ENCODE measurements at places on chromosomes 16 and 17.

- H3K4me3 ChIP-seq: no peak overlapping the region
- peaks cover 28% of the 10 kb centered on the region for H3K4me1 ChIP-seq
- H3K36me3 ChIP-seq: no peaks in the 10 kb centered on the region
- DNase-seq: no peak
- no peaks in the 10 kb centered on the region for H3K27me3 ChIP-seq
- H3K27ac ChIP-seq: no peak overlapping the region
Observed at GRCh38 chr17:76582660-76583059, 3.0 kb downstream of the ST6GALNAC2 start.

DNA sequence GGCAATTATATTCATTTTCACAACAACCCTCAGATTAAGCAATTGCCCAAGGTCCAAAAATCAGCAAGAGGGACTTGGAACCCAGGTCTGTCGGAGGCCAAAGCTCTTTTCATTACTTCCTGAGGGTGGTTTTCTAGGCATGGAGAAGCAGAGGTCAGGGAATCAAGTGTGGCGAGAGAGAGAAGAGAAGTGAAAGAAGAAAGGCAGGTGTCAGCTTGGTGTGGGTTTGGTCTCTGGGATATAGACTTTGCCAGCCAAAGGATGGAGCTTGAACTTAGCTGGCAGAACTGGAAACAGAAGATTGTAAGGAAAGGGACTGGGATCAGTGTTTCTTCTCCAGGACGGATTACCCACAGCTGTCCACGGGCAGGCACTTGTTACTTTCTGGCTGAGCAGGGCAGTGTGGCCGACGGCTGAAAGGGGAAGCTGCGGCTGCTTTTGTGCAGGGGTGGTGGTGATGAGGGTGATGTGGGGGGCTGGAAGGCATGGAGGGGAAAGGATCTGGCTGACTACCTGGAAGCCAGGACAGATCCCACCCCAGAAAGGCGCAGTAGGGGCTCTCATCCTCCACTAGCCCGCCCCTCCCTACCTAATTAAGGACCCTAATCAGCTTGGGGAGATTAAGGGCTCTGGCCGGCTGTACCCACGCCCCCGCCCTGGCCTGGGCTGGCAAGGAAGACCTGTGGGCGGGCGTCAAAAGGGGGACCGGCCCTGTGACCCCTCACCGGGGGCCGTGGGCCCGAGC, at the start of gene GUCY2D:
Gene GUCY2D, plus strand, starts transcription at position 640 of the 745 bp plus-strand sequence. CDS start 433 bp downstream, outside the sequence.
- H3K36me3 ChIP-seq: no peaks in the 10 kb centered on the region
- H3K27me3 ChIP-seq: peaks cover 17% of the 10 kb centered on the region
- H3K27ac ChIP-seq: no peak within 1 kb of the TSS
- no peak for DNase-seq

DNA sequence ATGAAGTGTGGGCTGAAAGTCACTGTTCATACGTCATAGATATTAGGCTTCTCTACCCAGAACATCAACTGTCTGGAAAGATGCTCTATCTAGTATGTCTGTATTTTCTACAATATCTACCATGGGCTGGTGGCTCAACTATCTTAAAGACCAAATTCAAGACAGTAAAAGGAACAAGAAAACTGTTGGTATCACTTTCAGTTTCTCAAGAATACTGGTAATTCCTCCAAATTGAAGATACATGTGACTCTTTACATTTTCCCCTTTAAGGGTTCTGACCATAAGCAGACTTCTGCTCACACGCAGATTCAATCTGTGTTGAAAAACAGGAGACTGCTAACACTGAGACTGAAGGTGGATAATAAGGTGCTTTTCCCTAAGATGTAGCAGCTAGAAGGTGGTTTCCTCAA, 24.2 kb downstream of the XPO6 start:
- no peak for DNase-seq
- H3K27ac ChIP-seq: no peak overlapping the region
- H3K27me3 ChIP-seq: no peaks in the 10 kb centered on the region
- no peaks in the 10 kb centered on the region for H3K36me3 ChIP-seq
- no peak overlapping the region for H3K4me3 ChIP-seq

- no peaks in the 10 kb centered on the region for H3K4me1 ChIP-seq
- H3K27me3 ChIP-seq: no peaks in the 10 kb centered on the region
- no peak overlapping the region for H3K4me3 ChIP-seq
- peak; percentile 2 for DNase-seq
Observed at GRCh38 chr16:50300942-50301625, 34.7 kb downstream of the ADCY7 start.

DNA sequence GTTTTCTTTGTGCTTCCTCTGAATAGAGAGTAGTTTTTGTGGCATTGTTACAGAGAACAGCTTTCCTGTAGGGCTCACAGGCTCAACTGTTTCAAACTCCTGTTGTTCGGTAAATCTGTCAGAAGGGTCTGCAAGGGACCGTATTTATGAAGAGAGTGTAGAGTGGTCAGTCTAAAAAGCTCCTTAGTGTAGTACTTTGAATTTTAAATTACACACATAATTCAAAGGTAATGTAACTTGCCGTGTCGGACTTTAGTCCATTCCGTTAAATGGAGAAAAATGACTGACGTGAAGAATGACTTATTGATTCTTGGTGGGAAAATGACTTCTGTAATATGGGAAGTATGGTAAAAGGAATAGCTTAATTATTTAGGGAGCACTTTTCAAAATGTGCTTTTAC, 190.9 kb downstream of the WWOX start:
- peak overlapping the region; percentile 74 for H3K27ac ChIP-seq
- peaks cover 26% of the 10 kb centered on the region for H3K4me1 ChIP-seq
- no peak for DNase-seq
- H3K4me3 ChIP-seq: no peak overlapping the region
- no peaks in the 10 kb centered on the region for H3K36me3 ChIP-seq

GRCh38 chr16:79959226-79959625, 358.7 kb upstream of the MAF start:
- no peaks in the 10 kb centered on the region for H3K27me3 ChIP-seq
- no peak overlapping the region for H3K4me3 ChIP-seq
- H3K4me1 ChIP-seq: no peaks in the 10 kb centered on the region
- DNase-seq: no peak
- no peaks in the 10 kb centered on the region for H3K36me3 ChIP-seq
- no peak overlapping the region for H3K27ac ChIP-seq
